ENCODE measurements at places on chromosomes 5 and 9.

- peak; percentile 39 for DNase-seq
Measured at GRCh38 chr9:135906291-135907005, 898 bp downstream of the CAMSAP1 start.

GRCh38 chr5:36363101-36363500, 61.4 kb upstream of the RANBP3L start:
- DNase-seq, result no peak

- DNase-seq, result no peak
Measured at GRCh38 chr5:587403-587802, 24.7 kb upstream of the CEP72 start.

DNA sequence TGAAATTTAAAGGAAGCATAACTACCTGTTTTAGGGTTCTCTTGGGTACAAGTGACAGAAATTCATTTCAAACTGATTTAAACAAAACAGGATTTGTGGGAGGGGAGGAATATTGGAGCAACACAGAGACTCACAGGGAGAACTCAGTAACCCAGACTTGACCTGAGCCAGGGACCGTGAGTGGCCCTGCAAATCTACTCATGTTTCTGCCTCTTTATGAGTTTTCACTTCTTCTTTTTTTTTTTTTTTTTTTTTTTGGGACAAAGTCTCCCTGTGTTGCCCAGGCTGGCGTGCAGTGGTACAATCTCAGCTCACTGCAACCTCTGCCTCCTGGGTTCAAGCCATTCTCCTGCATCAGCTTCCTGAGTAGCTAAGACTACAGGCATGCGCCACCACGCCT, 405.6 kb upstream of the ZNF608 start:
- DNase-seq, result no peak

DNA sequence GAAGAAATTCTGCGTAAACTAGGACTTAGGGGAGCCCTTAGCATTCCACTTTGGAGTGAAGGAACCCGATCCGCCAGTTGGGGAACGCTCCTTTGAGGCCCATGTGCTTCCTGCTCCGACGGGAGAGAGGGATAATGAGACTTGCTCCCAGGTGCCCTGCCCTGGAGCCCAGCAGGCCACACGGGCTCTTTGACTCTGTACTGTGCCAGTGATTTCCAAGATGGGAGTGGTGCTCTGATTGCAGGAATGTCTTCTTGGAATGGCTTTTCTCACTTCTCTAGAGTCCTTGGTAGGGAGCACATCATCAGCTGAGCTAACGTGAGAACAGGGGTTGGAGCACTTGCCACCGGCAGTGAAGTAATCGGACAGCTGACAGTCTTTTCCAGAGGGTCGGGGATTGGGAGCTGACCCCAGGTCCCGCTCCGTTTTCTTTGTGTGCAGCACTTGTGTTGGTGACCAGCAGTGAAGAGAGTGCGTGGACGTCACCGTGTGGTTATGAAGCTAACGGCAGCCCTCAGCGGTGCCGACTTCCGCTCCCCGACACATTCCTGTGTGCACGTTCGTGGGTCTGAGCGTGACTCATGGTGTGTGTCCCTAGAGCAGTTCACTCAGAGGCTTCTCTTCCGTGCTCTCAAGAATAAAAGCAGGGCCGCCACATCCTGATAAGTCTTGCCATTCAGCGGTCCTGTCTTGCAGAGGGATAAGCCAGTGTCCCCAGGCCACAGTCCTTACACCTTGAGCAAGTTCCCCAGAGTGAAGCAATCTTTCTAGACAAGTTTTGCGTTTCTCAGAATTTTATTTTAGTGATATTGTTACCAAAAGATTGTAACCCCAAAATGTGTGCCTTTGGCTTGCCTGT, 25.6 kb downstream of the ABL1 start:
- DNase-seq, result no peak

DNA sequence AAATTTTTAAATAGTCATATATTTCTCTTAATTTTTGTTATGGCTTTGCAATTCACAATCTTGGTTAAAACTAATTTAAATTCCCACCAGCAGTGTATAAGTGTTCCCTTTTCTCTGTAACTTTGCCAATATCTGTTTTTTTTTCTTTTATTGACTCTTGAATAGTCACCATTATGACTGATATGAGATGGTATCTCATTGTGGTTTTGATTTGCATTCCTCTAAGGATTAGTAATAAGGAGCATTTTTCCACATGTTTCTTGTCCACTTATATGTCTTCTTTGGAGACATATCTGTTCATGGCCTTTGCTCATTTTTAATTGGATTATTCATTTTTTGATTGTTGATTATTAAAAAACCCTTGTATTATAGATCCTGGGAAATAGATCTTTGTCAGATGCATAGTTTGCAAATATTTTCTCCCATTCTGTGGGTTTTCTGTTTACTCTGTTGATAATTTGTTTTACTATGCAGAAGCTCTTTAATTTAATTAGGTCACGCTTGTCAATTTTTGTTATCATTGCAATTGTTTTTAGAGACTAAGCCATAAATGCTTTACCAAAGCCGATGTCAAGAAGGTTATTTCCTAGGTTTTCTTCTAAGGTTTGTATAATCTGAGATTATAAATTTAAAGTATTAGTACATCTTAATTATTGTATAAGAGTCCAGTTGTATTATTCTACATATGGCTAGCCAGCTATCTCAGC, 610.9 kb downstream of the CHSY3 start:
- DNase-seq, result no peak

DNA sequence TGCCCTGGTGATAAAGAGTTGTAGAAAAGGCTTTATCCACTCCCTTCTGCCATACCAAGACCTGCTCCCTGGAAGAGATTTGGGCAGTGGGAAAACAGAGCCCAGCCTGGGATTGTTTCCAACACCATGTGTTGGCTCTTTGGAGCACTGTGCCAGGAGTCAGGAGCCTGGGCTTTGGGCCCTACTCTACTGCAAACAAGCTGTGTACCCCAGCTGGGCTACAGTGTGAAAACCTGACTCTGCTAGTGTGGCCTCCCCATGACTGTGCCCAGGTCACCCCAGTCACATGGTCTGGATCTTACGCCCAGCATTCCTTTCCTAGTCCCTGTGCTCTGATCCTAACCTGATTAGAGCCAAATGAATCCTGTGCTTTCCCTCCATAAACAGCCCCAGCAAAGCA, 39.3 kb upstream of the SHB start:
- no peak for DNase-seq

- no peak for DNase-seq
Measured at GRCh38 chr5:168948746-168949145, 352.2 kb downstream of the SLIT3 start.

GRCh38 chr5:28750251-28750650, 1711.9 kb upstream of the CDH9 start:
- DNase-seq, result no peak

DNA sequence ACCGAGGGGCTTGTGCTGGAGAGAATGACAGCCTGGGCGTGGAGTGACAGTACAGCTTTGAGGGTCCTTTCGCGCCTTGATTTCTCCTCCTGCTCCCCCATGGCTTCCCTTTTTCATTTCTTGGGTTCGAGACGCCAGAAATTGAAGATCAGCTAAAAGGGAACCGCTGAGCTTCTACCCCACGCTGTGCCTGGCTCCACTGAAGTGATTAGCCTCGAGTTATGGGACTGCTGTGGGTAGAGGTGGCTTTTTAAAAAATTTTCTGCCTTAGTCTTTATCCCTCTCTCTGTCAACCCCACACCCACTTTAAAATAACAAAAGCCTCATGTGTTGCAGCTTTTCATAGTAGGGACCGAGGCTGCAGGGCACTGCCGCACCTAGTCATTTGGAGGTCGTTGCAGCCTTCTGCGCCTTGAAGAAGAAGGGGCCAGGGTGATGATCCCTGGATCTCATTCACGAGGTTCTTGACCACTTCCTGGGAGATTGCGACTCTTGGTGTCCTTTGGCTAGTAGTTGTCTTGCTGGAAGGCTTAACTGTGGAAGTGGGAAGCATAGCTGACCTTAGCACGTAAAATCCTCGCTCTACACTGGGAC, 603 bp downstream of the PPIP5K2 start:
- DNase-seq, result no peak
